ENCODE measurements at places on chromosomes 4 and X.

DNA sequence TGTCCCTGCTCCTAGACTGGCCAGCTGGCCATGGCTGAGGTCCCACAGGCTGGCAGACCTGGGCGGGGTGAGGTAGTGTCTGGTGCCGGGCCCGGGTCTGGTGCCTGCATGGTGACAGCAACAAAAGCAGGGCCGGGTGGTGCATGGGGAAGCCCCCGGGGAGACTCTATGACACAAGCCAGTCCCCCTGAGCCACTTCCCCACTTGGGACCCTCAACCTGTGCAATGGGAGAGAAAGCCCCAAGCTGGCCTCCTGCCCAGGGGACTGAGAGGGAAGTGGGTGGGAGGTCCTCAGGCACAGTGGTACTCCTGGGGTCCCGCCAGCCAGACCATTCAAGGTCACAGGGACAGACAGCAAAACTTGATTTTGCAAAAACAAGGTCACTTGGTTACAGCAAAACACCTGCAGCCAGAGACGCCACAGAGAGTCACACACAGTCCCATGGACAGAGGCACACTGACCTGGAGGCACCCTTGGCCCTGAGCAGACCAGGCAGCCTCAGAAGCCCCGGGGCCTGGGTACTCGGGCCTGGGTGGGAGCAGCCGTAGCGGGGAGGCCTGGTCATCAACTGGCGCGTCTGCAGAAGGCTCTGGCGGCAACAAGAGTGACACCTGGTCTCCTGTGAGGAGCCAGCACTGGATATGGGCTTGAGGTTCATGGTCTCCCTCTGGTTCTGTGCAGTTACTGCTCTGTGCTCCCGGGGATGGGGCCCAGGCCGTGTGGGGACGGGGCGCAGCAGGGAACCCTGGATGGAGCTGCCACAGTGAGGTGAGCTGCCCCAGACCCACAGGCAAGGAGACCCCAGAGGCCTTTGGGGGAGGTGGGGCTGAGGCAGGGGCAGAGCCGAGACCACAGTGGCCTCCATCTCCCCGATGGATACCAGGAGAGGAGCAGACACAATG, 60.6 kb downstream of the HTRA3 start:
- no peak for DNase-seq

DNA sequence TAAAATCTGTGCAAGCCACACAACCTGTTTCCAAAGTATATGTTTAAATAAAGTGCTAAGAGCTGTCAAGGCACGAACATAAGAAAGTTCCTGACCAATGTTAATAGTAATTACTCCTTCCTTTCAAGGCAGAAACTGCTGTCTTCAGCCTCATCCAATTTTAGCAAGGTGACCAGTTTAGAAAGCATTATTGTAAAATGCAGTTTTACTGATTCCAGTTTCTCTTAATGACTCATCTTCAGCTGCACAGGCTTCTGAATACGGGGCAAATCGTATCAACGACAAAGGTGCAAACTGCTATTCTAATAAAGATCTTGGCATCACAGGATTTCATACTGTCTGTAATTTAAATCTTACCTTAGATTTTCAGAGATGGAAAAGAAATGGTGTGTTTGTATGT, 87.5 kb downstream of the PPP3CA start:
- DNase-seq = no peak

GRCh38 chr4:33873791-33874190, 2370.5 kb downstream of the ARAP2 start:
- DNase-seq = no peak

- no peak for DNase-seq
These were observed 52.4 kb downstream of the DDX3X start for GRCh38 chrX:41386222-41386990.

GRCh38 chr4:38144031-38144430, 183.8 kb downstream of the PTTG2 start:
- DNase-seq = no peak

DNA sequence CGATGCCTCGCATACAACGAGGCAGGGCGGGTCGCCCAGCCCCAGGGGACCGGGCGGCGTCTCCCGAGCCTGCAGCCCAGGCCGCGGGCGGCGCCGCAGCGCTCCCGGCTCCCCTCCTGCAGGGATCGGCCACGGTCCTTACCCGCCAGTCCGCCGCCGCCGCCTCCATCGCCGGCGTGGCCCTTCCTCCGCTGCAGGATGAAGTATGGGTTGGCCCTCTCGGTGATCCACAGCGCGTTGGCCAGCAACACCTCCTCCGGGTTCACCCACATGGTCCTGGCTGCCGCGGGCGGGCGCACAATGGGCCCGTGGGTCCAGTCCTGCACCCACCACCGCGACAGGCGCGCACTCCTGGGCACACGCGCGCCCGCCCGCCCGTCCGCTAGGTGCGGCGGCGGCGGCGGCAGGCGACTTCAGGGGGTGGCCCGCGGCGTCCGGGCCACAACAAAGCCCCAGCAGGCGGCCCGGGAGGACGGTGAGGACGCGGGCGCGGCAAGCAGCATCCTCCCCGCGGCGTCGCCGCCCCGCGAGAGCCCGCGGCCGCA, 339 bp downstream of the TBC1D9 start:
- no peak for DNase-seq

- DNase-seq = no peak
These were observed 71.8 kb upstream of the SMARCA5 start for GRCh38 chr4:143441678-143442077.

DNA sequence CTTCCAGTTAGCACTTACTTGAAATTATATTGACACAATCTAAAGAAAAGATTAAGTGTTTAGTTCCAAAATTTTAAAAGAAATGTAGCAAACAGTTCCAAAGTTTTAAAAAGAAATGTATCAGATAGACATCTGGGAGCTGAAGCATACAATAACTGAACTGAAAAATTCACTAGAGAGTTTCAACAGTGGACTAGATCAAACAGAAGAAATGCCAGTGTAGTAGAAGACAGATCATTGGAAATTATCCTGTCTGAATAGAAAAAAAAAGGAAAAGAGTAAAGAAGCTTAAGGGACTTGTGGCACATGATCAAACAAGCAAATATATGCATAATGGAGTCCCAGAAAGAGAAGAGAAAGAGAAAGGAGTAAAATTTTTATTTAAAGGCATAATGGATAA, 261.4 kb downstream of the LAS1L start:
- DNase-seq = no peak

DNA sequence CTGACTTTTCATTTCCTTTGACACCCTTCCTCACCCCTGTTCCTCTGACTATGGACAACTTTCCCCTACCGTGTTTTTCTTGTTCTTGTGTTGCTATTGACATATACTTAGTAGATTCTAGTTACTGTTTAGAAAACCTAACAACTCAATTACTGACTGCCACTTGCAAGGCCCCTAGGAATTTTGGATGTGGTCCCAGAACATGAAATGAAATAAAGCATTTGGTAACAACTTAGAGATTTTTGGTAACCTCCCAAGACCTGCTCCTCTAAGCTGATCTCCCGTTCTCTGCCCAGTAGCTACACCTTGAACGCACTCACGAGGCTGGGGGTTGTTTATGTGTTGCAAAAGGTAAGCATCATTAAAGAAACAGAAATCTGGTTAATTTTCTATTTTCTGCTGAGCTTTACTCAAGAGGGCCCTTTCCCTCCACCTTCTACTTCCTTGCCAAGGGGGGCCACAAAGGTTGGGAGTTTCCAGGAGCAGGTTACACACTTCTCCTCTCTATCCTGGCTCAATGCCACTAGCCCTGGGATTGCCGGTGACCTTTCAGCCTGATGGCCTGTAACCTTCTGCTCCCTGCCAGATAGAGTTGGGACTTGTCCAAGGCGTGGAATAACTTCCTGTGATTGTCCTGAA, 20.5 kb downstream of the GAB3 start:
- no peak for DNase-seq

DNA sequence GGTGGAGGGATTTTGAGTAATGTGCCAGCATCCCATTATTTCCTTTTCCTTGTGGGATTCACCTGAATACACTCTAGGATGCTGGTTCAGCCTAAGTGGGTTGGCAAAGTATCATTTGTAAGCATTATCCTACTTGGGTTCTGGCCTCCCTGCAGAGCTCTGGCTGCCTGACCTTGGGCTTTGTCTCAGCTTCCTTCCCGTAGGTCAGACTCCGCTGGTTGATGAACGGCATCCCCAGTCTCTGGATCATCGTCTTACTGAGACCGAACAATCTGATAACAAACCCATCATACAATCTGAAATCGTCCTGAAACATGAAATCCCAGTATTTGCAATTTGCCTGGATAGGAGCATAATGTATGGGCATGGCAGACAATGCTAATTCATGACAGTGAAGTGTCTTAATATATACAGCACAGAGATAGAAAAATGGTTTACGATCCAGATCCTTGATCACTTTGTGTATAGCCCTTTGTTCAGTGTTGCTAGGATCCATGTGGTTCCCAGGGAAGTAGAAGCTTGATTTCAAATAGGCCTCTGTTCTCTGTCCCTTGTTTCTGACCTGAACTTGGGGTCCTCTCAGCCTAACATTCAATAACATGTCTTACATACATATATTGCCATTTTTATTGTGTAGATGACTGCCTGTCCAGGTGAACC, 5.5 kb downstream of the MID2 start:
- DNase-seq = no peak

- DNase-seq = no peak
These were observed 77.5 kb downstream of the IL15 start for GRCh38 chr4:141713771-141714445.

DNA sequence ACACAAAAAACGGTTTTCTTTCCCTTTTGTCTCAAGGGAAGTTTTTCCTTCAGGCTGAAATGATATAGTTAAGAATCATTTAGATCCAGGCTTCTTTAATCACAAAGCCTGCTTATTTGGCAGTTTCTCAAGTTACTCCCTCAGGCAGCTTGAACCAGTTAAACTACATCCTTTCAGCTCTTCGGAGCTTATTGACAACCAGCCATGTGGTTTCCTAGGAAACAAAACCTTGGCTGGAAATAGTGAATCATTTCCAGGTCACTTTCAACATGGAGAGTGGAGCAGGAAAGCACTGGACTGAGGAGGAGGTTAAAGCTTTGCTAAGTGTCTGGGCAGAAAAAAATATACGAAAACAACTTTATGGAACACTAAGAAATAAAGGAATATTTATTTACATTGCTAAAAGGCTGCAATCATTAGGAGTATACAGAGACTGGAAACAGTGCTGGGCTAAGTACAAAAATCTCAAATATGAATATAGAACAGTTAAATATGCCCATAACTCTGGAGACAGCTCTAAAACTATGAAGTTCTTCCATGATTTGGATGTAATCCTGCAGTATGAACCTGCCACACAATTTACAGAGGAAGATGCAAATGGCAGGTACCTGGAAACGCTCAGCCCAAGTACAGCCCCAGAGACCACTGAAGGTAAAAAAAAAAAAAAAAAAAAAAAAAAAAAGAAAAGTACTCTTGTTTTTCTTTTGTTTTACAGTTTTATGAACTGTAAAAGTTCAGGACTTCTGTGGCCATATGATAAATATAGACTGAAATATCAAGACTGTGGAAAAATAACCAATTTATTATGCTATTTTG, 23.2 kb upstream of the AASDH start:
- DNase-seq = no peak

DNA sequence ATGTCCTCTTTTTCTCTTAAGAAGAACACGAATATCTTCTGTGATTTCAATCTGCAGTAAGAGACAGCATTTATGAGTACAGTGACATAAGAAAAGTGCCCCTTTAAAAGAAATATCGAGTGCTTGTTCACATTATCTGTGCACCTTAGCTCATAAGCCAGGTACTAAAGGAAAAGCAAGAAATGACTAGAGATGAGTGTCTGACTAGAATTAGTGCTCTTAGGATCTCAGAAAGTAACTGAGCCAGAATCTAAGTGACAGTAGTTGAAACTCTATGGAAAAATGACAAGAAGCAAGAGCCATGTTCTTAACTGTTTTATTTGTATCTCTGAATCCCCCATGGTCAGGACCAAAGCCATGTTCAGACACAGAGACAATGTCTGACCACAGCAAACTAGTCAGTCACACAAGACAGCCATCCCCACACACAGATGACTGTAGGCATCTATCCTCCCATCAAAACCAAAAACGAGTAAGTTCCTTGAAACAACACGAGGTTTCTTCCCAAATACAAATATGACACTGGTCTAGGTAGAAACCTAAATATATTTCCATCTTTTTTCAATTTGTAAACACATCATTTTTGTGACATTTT, 36.8 kb downstream of the ACSL4 start:
- no peak for DNase-seq

- DNase-seq = no peak
These were observed 807 bp downstream of the PGRMC1 start for GRCh38 chrX:119236623-119237561.

All from thymus (tissue), 14 donors.